ENCODE measurements at places on chromosomes 2 and 18.

DNA sequence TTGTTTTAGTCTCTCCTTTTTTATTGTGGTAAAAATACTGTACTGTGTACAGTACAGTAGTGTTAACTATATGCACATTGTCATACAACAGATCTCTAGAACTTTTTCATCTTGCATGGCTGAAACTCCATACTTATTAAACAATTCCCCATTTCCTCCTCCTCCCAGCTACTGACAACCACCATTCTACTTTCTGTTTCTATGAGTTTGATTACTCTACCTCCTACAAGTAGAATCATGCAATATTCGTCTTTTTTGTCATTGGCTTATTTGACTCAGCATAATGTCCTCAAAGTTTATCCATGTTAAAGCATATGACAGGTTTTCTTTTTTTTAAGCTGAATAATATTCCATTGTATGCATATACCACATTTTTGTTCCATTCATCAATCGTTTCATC lies 338.2 kb downstream of the AGPS start:
- no peak for DNase-seq

GRCh38 chr2:239460780-239461179 lies 60.0 kb upstream of the HDAC4 start:
- DNase-seq: no peak

DNA sequence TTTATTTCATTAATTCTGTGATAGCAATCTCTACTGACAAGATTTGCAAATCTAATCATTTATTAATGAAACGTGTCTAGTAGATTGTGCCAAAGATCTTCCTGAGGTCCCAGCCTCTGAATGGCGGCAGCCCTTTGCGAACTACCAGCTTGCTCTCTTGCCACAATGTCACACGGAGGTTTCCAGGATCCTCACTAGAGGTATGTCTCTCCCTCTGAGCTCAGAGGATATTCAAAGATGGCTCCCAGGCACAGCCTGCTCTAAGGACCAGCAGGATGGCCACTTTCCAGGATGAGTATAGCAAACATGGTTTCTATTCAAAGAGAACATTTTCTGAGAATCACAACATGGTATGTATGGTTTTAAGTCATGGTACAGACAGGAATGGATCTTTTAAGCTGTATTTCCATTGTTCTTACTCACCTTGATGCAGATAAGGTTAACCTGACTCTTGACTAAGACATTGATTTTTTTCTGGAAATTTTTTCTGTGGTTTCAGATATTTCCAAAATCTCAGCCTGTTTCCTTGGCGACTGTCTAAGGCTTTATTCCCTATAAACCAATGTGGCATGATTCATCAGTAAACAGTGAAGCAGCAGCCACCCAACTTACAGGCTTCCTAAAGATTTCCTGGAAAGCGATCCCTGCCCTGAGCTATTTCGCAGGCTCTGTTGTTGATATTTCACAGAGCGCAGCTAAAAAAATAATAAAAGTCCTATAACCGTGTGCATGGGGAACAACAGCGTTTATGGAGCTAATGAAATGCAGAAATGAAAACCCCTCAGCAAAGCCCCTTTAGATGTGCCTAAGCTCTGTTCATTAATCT lies 54.1 kb upstream of the KLF7 start:
- no peak for DNase-seq

- DNase-seq: no peak
These were observed 7.1 kb upstream of the ADD2 start for GRCh38 chr2:70775141-70775540.

- DNase-seq: no peak
These were observed 72.7 kb downstream of the CLIP4 start for GRCh38 chr2:29187926-29188325.

DNA sequence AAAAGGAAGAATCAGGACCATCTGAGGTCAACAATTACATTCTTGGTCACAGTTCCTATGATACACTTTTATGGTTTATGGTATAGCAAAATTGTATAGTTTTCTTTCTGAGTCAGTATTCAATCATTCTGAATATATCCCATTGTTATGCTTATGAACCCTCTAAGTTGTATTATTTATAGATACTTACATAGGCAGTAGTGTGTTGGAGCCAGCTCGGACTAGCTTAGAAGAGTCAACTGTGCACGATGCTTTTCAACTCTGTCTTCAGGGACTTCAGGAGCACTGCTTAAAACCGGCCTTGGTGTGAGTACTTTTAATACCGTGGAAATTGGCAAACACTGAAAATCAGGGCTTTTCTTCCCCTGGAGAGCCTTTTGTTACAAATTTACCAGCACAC lies 215.7 kb downstream of the IKZF2 start:
- no peak for DNase-seq

- DNase-seq: no peak
These were observed 404.8 kb downstream of the TXNL1 start for GRCh38 chr18:56233595-56233994.

DNA sequence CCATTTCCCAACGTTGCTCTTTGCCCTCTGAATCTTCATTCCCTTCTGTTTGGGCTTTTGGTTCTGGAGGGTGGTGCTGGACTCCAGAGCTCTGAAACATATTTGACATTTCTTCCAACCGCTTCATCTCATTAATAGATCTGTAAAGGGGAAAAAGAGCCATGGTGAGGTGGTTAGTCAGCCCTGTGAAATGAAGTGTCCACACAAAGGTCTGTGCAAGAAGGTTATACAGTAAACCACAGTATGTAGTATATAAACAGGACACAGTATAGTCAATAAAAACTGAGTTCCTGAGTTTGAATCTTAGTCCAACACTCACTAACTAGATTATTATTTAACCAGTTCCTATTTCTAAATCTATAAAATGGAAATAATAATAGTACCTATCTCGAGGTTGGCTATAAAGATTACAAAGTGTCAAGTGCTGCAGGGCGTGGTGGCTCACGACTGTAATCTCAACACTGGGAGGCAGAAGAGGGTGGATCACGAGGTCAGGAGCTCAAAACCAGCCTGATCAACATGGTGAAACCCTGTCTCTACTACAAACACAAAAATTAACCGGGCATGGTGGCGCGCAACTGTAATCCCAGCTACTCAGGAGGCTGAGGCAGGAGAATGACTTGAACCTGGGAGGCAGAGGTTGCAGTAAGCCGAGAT lies 13.1 kb downstream of the STARD7 start:
- DNase-seq: no peak

- DNase-seq: no peak
These were observed 15.0 kb downstream of the PDCL3 start for GRCh38 chr2:100577777-100578176.

DNA sequence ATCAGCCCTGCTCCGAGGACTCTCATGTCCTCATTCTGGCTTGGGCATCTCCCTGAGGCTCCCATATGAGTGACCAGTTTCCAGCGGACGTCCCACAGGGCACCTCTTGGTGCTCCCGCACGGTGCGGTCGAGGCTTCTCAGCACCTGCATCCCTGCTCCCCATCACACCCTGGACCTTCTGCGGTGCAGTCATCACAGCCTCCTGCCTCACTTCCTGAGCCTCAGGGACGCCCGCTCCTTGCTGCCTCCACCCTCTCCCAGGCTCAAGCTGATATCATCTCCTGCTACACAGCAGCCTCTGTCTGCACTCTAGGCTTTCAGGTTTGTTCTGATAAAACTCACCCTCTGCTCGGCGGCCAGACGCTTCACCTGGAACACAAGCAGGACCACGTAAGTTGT lies 185.0 kb downstream of the TMEM18 start:
- DNase-seq: no peak

GRCh38 chr2:127700527-127701192 lies 637 bp upstream of the SFT2D3 start:
- peak; percentile 44 for DNase-seq

DNA sequence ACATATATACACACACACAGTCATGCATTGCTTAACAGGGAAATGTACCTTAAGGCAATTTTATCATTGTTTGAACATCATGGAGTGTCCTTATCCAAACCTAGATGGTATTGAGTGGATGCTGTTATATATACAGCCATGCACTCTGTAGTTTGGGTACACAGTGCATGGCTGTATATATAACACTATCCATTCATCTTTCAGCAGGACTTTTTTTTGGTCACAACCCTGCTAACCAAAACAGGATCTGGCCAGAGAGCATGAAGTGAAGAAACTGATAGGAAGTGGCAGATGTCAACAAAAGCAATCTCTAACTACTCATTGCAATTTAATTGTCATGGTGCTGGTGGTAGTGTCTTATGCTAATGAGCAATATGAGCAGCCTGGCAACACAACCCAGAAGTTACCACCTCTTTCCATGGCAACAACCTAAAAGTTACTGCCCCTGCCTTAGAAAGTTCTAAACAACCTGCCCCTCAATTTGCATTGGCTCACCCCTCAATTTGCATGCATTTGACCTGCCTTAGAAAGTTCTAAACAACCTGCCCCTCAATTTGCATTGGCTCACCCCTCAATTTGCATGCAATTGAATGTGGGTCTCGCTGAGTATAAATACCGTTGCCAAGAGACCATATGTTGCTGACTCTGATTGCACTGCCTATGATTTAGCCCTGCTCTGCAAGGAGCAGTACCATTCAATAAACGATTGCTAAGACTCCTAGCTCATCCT lies 434.9 kb downstream of the DSEL start:
- no peak for DNase-seq

GRCh38 chr18:58979615-58980014 lies 114.9 kb downstream of the ZNF532 start:
- DNase-seq: no peak

GRCh38 chr18:49170145-49170544 lies 219.4 kb upstream of the SMAD7 start:
- DNase-seq: no peak

DNA sequence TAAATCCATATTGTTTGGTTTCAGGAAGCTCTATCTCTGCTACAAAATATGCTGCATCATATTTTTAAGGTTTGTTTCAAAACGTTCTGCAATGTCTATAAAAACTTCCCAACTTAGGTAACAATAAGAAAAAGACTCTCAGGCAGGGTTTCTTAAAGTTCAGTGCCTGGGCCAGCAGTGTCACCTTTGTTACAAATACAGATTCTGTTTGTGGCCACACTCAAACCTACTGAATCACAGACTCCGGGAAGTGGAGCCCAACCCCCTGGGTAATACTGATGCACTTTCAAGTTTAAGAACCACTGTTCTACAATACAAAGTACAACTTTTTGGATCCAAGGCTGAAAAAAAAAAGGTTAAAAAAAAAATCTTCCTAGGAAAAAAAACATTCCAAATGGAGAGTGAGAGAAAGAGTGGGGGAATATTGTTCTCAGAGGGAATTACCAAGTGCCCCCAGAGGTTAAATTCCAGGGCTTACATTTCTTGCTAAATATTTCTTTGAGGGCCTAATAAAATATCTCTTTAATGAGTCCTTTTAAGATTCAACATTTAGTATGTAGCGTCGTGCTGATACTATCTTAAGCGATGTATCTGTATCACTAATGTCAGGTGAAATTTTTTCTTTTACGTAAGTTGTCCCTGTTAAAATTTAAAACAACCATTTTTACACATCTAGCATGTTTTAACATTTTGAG lies 476.7 kb downstream of the TXNL1 start:
- no peak for DNase-seq

DNA sequence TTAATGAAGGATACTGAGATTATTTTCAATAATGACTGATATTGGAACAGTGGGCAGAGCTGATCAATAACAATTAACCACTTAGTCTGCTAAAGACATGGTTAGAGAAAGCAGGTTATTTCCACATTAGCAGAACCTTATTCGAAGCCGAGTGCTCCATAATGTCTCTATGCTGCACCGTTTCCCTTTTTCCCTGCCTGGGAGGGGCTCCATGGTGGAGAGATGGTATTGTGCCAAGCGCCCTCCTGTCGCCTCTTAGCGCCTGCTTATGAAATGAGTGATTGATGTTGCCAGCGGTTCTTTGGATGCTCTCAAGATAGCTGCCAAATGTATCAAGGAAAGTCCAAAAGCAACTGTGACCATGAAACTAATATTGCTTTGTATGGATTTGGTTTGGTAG lies 34.6 kb upstream of the INSIG2 start:
- no peak for DNase-seq

GRCh38 chr18:34820360-34821065 lies 110.4 kb downstream of the DTNA start:
- DNase-seq: no peak

GRCh38 chr18:35451032-35451431 lies 46.7 kb downstream of the INO80C start:
- no peak for DNase-seq

DNA sequence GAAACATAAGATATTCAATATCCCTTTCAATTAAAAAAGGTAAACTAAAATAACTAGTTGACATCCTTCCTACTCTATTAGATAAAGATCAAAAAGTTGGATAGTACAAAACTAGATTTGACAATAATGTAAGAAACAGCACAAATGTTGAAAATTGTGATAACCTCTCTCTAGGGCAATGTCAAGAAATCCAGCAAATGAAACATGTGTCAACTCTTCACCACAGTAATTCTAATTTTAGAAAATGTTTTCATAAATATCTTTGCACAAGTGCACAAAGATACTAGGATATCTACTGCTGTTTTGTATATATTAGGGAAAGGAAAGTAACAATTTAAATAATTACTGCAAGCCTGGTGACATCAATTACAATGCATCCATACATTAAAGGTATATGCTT lies 1220.1 kb downstream of the LRP1B start:
- no peak for DNase-seq

- DNase-seq: no peak
These were observed 143.6 kb downstream of the WDPCP start for GRCh38 chr2:63444565-63445288.

DNA sequence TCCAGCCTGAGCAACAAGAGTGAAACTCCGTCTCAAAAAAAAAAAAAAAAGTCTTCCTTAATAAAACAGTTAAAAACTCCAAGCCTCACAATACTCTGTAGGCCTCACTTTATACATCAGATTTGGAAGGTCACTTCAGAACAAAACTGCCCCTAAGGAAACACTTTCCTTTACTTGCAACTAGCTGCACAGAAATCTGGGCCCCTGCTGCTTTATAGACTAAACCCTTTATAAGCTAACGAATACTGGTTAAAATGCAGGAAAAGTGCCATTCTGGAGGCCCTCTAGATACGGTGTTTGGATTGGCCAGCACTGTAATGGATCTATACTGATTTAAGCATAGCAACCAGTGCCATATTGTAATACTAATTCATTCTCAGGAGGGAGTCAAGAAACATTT lies 1.5 kb downstream of the ABHD1 start:
- no peak for DNase-seq
